ENCODE measurements at places on chromosomes 1 and 21.

- DNase-seq: no peak
These were observed 8.3 kb upstream of the KIAA0040 start for GRCh38 chr1:175200678-175201521.

DNA sequence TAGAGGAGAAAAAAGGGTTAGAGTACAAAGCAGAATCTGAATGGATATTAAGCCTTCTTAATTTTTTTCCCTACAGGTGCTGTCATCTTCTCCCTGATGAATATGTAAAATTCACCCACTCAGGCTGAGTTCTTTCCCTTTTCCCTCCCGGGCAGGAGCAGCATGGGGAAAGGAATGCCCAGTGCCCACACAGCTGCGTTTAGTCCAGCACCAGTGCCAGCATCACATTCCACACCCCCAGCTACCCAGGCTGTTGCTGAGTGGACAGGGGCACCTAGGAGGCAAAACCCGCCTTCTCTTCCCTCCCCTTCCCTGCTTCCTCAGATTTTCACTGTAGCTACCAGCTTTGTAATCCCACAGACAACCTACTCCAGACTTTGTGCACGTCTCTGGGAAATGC lies 3.4 kb upstream of the CADM3 start:
- DNase-seq: no peak

- no peak for DNase-seq
These were observed 53.1 kb downstream of the NMNAT2 start for GRCh38 chr1:183365093-183365492.

DNA sequence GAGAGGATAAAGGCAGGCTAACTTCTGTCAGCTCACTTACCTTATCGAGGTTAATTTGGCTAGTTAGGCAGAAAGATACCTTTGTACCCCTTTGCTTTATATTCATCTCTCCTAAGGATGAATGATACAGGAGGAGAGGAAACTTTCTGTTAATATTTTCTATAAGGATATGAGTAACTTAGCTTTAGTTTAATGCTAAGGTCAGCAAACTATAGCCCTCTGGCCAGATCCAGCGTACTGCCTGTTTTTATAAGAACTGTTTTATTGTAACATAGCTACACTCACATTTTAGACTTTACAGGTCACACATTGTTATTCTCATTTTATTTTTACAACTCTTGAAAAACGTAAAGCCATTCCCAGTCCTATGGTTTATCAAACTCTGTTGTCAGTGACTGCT lies 18.1 kb downstream of the DHX9 start:
- DNase-seq: no peak

GRCh38 chr1:44174630-44175029 lies 33.2 kb upstream of the KLF18 start:
- DNase-seq: no peak

GRCh38 chr1:27760426-27760825 lies 12.6 kb upstream of the STX12 start:
- DNase-seq: no peak

DNA sequence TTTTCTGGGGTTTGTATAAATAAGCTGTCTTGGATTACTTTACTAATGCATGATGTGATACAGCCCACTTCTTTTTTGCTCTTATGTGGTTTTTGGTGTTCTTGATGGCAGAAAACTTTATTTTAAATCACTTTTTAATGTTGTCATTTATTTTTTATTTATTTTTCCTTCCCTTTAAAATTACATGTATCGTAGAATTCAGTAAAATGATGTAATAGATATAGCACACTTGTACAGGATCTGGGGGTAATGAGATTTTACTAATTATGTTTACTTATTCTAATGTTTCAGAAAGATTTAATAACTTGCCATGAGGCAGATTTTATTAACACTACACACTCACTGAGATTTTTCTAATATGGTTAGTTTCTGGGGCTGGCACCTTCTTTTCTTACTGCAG lies 701 bp upstream of the B3GALT2 start:
- DNase-seq: no peak

DNA sequence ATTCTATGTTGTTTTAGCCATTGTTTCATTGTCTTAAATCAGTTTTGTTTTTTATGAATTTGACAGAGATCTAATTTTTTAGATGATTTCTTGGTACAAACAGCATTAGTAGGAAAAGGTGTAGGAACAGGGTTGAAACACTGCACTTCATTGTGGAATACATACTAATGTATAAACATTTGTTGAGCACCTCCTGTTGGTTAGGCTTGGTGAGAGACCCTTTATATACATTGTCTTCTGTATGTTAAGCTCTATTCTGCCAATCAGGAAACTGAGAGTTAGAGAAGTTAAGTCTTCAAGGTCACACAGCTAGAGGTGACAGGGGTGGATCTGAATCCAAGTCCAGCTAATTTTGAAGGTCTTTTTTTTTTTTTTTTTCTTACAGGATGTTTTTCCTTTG lies 192.7 kb downstream of the VPS13D start:
- no peak for DNase-seq

DNA sequence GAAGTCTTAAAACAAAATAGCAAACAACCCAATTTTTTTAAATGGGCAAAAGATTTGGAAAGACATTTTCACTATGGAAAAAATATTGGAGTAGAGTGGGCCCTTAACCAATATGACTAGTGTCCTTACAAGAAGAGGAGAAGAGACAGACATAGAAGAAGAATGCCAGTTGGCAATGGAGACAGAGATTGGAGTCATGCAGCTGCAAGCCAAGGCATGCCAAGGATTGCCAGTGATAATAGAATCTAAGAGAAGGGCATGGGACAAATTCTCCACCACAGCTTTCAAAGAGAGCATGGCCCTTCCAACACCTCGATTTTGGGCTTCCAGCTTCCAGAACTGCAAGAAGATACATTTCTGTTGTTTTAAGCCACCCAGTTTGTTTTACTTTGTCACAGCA lies 92.7 kb downstream of the RGS2 start:
- DNase-seq: no peak

- DNase-seq: no peak
These were observed 54.9 kb upstream of the RUNX3 start for GRCh38 chr1:24984800-24985522.

DNA sequence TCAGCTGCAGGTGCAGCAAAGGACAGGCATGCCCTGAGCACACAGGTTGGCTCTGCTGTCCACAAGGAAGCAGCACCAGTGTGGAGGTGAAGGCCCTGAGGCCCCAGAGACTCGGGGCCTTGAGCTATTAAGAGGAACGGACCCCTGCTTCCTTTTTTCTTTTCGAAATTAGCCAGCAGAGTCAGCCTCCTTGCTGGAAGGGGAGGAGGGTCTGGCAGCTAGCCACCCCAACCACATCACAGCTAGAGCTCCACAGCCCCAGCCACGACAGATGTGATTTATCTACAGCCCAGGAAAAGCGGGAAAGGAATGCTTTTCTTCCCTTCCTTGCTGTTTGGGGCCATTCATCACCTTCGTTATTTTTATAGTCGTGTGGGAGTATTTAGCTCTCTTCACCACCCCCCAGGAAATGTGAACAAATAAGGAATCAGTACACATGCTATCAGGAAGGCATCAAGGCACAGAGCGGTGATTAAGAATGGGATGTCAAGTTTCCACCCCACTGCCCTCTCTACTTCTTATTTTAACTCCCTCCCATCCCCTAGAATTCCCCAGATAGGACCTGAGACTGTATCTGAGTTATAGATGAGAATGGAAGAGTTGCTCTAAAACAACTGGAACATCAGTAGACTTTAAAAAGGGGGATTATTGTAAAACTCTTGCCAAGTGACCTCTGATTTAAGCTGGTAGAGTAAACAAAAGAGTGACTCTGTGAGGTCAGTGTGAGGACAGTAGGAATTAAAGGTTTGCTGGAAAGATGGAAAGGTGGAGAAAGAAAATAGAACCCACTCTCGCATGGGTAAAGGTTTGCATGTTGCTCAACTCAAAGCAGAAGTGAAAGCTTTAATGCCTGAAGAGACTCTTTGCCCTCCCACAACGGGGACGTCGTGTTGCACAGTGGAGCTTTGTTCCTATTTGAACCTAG lies 224.7 kb upstream of the GJB5 start:
- no peak for DNase-seq

- DNase-seq: no peak
These were observed 67.6 kb upstream of the ABCG1 start for GRCh38 chr21:42151148-42151947.

DNA sequence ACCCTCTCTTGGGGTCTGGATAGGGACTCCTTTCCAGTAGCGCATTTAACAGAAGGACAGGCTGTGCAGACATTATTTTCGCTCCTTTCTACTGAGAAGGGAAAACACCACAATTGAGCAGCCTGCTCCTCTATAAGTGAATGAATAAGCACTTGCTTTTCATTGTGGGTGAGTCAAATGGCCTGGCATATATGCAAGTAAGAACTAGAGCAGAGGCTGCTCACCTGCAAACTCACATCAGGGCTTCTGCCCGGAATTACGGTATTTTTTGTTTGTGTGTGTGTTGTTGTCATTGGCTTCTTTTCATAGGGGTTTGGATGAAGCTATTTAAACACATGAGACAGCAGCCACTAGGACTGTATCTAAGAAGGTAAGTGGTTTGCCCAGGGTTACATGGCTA lies 200.1 kb upstream of the CAMK1G start:
- no peak for DNase-seq

GRCh38 chr21:18722193-18722592 lies 318.6 kb upstream of the TMPRSS15 start:
- no peak for DNase-seq

DNA sequence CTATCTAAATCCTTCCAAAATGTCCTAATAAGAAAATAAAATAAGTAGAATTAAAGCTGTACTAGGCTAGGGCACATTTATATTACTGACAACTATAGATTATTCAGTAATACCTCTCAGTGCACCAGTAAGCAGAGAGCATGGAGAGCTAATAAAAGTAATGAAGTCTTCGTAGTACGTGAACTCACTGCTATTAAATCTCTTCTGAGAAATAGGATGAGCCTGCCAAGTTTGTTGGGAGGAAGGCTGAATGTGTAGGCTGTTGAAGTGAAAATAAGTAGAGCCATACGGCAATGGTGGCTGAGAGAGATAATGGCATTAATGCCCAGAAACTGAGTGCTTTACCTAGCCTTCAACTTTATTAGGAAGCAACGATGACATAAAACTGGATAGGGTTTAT lies 73.9 kb upstream of the NR5A2 start:
- DNase-seq: no peak

DNA sequence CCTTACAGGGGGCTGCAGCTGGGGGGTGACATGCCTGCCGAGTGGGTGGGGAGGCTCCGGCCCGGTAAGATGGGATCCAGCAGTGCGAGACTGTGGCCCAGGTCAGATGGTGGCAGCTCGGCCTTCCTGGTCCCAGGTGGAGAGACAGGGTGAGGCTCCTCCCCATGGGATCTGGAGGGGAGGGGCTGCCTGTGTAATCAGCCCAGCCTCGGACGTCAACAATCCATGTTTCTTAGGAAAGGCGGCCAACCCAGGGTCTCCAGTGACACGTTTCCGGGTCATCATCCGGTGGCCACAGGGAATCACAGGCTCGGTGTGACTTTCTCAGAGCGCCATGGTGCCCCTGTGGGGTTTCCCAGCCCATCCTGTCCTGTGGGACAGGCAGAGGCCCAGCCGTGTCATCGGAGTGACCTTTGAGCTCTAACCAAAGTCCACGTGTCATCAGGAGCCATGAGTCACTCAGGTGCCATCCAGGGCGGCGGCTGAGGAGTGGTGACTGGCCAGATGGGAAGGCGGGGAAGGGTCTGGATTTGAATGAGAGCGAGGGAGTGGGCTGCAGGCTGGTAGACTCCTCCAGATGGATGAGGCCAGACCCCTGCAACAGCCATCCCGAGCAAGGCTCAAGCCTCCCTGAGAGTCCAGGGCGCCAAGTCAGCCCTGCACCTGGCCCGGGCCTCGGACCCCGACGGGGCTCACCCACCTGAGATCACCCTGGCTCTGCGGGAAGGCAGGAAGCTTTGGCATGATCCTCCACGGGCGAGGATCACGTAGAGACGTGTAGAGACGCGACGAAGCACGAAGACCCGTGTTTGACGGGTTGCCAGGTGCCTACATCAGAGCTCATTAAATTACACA lies 6.6 kb upstream of the HES4 start:
- no peak for DNase-seq

DNA sequence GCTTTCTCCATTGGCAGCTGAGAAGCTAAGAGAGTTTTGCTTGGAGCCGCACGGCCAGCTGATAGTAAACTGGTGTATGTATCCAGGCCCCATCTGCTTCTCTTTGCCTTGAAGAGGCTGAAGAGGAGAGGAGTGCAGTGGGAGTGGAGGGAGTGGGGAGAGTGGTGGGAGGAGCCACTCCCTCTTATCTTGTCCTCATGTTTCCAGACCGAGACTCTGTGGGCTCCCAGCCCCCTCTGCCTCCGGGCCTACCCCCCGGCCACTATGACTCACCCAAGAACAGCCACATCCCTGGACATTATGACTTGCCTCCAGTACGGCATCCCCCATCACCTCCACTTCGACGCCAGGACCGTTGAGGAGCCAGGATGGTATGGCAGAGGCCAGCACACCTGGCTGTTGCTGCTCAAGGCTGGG lies 6.0 kb upstream of the LRRC71 start:
- DNase-seq: no peak

GRCh38 chr21:33560965-33561364 lies 18.1 kb downstream of the SON start:
- no peak for DNase-seq

GRCh38 chr1:21298981-21299391 lies 8.7 kb upstream of the ECE1 start:
- no peak for DNase-seq

DNA sequence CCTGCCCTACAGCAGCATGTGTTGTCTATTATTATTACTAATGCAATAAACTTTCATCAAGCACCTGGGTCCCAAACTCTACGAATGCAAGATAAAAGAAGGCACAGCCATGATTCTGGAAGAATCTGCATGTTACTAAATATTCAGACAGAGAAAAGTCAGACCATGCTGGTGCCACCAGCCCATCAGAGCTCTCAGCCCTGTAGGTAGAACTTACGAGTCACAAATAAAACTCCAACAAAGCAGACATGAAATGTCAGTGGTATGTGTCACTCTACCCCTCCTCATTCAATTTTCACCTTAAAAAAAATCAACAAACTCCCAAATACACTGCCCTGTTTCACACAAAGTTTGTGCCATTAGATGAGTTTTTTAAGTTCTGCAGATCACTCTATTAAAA lies 62.4 kb upstream of the TIAM1 start:
- no peak for DNase-seq

GRCh38 chr1:13766592-13767564 lies 66.9 kb downstream of the PRDM2 start:
- DNase-seq: peak; percentile 87

DNA sequence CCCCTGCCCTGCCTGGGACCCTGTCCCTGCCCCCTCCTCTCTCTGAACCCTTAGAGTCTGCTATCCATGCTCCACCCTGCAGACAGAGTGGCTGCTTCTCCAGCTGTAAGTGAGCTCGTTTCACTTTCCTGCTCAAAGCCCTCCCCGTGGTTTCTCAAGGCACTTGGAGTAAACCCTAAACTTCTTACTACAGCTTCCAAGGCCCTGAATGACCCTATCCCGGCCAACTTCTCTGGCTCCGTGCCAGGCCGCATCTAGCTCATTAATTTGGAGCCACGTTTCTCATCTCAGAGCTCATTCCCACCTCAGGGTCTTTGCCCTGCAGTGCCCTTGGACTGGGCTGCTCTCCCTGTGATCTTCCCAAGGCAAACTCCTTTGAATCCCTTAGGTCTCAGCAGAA lies 235.1 kb upstream of the RUNX1 start:
- DNase-seq: peak; percentile 9

- DNase-seq: no peak
These were observed 32.3 kb downstream of the ERRFI1 start for GRCh38 chr1:7993593-7994479.
